ENCODE measurements at places on chromosomes 3 and 15. TPM values are rescaled to one million over a fixed set of nuclear protein-coding genes. Genes with fewer than 3 reads are reported as not detected.

NPAP1 gene
- total RNA-seq, result not detected

PDIA5 gene
- 18.8 TPM for total RNA-seq

CCDC14 gene
- 50.4 TPM for total RNA-seq

STAC gene
- 0.52 TPM for total RNA-seq

BSN gene
- total RNA-seq, result 0.17 TPM

DNA sequence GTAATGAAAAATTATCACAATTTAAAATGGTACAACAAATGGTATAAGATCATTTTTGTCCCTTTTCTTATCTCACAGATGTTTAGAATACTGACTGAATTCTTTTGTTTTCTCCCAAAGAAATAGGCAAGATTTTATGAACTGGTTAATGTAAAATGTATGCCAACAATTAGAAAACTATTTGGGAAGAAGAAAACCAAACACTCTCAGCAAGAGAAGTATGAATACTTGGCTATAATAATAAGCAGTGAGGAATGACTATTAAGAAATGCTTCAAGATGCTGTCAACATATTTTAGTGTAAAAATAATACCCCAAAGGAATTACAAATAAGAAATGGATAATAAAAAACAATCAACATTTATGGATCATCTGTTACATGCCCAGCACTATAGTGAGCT is 18.5 kb downstream of the SHQ1 start:
- DNase-seq, result no peak

GRCh38 chr3:135981701-135982403 is 16.3 kb downstream of the PPP2R3A start:
- no peak for DNase-seq
